ENCODE measurements at places on chromosomes 5 and 9.

GRCh38 chr5:179802950-179803562 lies 3.6 kb downstream of the MGAT4B start:
- no peak for DNase-seq

GRCh38 chr9:33452828-33453271 lies 5.5 kb upstream of the AQP3 start:
- peak; percentile 14 for DNase-seq

DNA sequence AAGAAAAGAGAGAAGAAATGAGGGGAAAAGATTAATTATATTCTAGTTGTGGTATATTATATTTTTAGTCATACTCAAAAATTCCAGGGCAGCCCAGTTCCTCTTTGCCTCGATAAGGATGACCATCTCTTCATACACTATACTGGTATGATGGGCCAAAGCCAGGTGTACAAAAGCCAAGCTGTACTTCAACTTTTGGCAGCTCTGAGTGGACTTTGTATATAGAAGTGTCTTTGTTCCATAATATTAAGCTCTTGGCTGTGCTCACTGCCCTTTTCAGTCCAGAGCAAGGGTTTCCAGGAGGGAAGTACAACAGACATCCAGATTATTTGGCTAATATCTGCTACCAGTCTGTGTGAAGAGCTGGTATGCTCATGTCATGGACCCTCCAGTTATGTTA lies 934.3 kb upstream of the CDH10 start:
- DNase-seq: no peak

DNA sequence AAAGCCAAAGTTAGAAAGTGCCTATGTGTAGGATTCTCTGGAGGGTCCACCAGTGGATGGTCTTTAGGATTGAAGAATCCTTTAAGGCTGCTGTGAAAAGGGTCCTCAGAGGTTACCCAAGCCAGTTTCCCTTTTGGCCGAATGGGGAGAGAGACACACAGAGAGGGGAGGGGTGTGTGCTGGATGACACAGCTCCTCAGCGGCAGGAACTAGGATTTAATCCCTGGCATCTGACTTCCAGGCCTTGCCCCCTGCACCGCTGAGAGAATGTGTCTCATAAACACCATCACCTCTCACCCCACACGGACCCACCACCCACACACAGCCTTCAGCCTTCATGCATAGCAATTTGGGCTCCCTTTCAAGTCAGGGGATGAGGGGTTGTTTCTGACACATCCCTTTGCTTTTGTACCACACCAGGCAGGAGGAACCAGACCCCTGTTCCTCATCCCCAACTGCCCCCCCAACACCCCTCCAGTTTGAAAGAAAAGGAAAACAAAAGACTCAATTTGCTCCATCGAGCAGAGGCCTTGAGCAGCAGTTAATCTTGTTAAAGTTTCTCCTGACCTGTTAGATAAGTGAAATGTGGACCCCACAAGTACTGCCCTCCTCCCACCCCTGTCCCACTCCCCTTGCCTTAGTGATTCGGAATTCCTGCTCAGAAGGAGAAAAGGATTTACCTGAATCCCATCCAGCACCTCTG lies 4.0 kb downstream of the PAPPA start:
- no peak for DNase-seq

GRCh38 chr5:134547579-134547978 lies 22.1 kb downstream of the JADE2 start:
- DNase-seq: no peak

GRCh38 chr9:81844131-81844567 lies 84.1 kb upstream of the SPATA31D4 start:
- DNase-seq: no peak

DNA sequence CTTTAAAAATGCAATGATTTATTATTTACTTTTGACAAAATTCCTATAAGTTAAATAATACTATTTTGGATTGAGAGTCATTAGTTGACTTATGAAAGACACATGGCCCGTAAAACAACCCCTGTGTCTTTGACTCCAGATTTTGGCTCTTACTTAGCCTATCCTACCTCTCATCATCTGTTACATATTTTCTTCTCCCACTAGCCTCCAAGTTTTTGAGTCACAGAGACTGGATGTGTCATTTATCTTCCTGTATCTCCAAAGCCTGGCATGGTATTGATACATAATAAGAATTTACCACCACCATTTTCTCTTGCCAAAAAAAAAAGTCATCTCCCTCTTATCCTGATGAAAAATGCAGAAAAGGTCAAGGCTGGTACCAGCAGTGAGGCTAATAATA lies 99.9 kb downstream of the GABRB2 start:
- no peak for DNase-seq

GRCh38 chr5:170757182-170757601 lies 26.3 kb upstream of the GABRP start:
- DNase-seq: no peak

GRCh38 chr9:136137321-136138265 lies 18.9 kb upstream of the TMEM250 start:
- DNase-seq: no peak

DNA sequence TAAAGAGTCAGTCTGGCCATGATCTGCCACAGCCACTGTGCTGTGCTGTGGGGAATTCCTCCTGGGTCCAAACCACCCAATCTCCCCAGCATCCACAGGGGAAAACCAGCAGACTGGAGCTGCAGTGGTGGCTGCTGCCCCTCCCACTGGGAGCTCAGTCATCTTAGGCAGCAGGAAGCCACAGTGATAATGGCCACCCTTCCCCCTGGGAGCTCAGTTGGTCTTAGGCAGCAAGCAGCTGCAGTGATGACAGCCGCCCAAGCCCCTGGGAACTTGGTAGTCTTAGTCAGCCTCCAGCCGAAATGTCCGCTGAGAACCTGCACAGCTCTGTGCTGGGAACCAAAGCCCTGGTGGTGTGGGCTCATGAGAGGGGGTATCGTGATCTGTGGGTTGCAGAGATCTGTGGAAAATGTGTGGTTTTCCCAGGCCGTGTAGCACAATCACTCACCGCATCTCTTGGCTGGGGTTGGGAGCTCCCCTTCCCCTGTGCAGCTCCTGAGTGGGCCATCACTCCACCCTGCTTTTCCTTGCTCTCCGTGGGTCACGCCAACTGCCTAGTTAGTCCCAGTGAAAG lies 38.4 kb upstream of the SMIM15 start:
- DNase-seq: no peak

DNA sequence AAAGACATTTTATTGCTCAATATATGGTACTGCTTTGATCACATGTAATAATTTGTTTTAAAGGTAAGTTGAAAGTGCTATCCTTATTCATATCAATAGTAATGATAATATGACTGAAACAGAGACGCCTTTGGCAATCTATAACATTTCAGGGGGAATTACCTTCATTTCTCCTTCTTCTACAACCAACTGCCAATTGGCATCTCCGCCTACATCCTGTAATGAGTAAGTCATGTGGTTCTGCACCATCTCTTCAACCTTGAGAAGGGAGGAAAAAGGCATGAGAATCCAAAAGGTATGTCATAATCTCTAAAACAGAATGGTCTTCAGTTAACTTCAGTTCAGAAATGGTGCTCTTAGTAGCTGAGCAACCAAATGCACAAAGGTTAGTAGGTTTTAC lies 52.4 kb downstream of the HMGCR start:
- no peak for DNase-seq

- no peak for DNase-seq
Observed at GRCh38 chr5:35804201-35804653, 52.5 kb upstream of the IL7R start.

- no peak for DNase-seq
Observed at GRCh38 chr5:51968756-51969155, 585.5 kb downstream of the ISL1 start.

DNA sequence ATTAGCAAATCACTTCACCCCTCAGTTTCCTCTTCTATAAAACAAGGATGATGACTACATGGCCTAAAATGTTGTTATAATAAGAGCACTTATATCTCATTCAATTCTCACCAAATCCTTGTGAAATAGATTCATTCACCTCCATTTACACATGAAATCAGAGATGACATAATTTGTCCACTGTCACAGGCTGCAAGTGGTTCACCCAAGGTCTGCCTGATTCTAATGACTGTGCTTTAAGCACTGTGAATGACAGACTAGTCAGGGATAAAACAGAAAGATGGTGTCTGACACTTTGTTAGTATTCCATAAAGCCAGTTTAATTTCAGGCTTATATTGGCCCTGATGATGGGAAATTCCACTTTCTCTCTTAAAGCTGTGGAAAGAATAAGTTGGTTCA lies 209.5 kb downstream of the MAPKAP1 start:
- no peak for DNase-seq

DNA sequence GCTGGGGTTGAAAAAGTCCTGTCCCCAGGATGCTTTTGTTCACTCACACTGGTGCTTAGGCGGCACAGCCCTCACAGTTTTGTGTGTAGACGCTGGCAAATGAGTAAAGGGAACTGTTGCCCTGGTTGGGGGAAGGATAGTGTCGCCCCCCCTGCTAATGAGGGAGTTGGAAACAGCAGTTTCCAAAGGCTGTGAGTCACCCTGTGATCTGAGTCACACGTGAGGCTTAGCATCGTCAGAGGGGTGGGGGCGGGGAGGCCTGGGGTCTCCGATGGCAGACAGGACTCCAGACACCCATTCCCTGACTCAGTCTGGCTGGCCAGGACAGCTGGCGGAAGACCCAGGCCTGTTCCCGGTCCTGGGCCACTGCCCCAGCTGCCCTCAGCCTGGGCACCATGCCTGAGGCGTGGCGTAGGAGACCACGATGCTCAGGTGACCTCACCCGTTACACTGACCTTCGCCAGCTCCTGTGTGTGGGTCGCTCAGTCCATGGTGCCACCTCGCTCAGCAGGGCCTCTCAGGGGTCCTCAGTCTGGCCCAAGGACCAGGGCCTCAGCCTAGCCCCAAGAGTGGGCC lies 2.9 kb downstream of the DNAJB5 start:
- DNase-seq: no peak

- DNase-seq: no peak
Observed at GRCh38 chr9:121140162-121140561, 61.5 kb downstream of the RAB14 start.

- DNase-seq: no peak
Observed at GRCh38 chr5:131545845-131546244, 89.2 kb downstream of the RAPGEF6 start.

DNA sequence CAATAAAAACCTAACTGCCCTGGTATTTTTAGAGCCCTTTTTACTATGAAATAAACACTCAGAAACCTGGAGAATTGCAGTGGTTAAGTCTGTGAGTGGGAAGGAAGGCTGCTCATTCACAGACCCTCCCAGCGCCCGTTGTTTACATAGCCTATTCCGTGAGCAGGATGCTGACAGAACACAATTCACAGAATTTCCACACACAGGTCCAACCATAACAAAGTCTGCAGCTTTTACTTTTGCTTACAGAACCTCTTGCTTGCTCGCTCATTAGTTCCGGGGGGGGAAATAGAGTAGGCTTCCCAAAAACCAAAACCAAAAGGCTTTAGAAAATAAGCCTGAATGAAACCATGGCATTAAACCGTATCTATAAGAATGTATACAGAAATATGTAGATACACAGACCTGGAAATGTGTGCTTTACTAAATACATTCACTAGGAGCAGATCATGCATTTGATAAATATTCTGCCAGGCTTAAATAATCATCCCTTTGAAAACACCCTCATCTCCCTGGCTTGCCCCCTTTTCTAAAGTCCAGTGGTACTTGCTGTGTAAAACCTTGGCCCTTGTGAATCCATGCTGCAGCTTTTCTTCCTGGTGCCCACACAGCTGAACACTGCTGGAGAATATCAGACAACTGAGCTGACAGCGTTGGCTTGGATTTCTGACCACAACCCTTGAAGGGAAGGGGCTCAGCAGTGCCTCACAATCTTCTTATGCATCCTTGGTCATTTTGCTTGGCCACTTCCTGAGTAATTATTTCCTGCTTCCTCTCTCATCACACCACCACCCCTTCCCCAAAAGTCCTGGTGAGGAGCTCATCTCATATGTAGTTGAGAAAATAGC lies 128.0 kb downstream of the FANCC start:
- DNase-seq: no peak

GRCh38 chr9:134770972-134771971 lies 109.3 kb upstream of the FCN2 start:
- no peak for DNase-seq

GRCh38 chr9:122904466-122904822 lies 715 bp downstream of the RC3H2 start:
- no peak for DNase-seq

DNA sequence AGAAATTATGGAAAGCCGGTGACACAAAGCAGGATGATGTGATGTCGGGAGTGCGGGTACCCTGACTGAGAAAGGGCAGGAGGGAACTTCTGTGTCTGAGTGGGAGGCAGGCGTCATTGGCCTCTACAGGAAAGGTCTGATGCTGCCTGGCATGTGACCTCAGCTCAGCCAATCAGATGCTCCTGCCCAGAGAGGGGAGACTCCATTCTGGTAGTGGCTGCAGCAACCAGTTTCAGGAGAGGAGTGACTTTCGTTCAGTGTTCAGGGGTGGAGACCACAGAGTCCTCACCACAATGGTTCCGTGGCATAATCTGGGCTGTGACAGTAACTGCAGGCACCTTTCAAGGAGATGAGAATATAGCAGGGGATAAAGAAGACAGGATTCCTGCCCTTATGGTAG lies 6.7 kb upstream of the SFXN1 start:
- DNase-seq: no peak

- DNase-seq: no peak
Observed at GRCh38 chr9:2560180-2560579, 61.4 kb upstream of the VLDLR start.

- no peak for DNase-seq
Observed at GRCh38 chr5:97149709-97150108, 7.3 kb upstream of the LIX1 start.

DNA sequence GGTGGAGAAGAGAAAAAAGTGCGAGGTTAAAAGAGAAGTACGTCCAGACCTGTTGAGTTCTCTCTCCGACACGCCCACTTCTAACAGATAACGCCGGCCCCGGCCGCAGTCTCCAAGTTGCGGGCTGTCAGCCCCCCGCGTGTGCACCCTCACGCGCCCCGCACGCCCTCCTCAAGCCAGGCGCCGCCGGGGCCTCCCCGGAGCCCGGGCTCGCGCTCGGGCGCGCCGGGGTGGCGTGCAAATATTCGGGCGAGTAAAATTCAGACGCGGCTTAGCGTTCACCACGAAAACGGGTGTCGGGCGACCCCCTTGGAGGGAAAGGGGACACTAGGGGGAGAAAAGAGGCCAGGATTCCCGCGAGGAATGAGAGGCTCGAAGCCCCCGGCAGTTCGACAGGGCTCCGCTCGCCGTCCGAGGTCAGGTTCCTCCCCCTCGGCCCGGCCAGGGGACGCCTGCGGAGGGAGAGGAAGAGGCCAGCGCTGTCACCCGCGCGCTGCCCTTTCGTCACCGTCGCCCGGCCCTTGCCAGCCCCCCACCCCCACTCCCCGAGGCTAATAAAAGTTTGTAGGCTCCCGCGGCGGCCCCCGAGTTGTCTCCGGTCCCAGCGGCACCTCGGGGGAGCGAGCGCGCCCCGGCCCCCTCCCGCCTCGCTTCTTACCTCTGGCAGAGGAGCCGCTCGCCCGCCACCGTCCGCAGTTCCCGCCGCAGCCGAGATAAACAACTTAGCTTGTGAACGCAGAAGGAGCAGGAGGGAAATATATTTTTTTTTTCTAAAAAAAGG lies 743 bp downstream of the NR3C1 start:
- DNase-seq: peak; percentile 24

DNA sequence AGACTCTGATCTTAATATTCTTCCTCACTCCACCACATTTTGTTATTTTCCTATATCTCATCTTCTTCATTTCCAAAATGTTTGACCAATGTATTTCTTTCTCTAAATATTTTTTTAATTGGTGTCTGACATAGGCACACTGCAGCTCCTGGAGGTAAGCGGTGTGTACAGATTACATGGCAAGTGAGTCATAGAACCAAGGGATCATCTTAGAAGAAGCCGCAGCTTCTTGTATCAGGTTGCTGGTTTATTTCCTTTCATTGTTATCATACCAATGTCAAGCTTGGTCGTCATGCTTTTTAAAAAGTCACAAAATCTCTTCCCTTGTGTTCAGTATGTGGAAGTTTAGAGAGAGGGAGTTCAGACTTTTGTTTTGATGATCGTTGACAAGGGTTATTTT lies 526.1 kb upstream of the CDH18 start:
- no peak for DNase-seq
